Liver (tissue), 10 donors: ENCODE measurements at places on chromosomes 6 and 20. TPM values are rescaled to one million over a fixed set of nuclear protein-coding genes. Genes with fewer than 3 reads are reported as not detected.

MICA gene
- total RNA-seq = 3.3 TPM

STMN3 gene
- total RNA-seq = 0.67 TPM

CD164 gene
- 218 TPM for total RNA-seq

FOXO3 gene
- 72.2 TPM for total RNA-seq

TSPO2 gene
- 0.25 TPM for total RNA-seq

PPP1R16B gene
- total RNA-seq = 5.7 TPM

C6orf52 gene
- not detected for total RNA-seq

COL12A1 gene
- total RNA-seq = 5.1 TPM

SYTL3 gene
- total RNA-seq = 0.28 TPM

CRISP2 gene
- total RNA-seq = not detected
